Chondrocyte (in vitro differentiated cells): ENCODE measurements at places on chromosomes 3 and 15.

DNA sequence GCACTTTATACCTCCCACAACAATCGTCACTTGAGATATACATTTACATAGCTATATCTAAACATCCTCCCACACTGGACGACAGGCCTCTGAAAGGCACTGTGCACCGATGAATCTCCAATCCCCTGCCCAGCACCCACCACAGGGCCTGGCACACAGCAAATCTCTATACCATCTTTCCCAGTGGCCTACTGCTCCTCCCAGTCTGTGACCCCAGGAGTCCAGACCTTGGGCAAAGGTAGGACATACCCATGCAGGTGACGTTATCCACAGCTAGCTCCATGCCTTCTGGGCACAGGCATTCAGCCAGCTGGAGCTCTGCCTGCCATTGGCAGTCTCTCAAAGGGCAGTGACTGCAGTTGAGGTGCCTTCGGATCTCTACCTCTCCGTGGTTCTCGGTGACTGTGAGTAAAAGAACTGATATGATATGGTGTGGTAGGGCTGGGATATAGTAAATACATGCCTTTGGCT is 5.8 kb downstream of the LTK start:
- no peak for DNase-seq

DNA sequence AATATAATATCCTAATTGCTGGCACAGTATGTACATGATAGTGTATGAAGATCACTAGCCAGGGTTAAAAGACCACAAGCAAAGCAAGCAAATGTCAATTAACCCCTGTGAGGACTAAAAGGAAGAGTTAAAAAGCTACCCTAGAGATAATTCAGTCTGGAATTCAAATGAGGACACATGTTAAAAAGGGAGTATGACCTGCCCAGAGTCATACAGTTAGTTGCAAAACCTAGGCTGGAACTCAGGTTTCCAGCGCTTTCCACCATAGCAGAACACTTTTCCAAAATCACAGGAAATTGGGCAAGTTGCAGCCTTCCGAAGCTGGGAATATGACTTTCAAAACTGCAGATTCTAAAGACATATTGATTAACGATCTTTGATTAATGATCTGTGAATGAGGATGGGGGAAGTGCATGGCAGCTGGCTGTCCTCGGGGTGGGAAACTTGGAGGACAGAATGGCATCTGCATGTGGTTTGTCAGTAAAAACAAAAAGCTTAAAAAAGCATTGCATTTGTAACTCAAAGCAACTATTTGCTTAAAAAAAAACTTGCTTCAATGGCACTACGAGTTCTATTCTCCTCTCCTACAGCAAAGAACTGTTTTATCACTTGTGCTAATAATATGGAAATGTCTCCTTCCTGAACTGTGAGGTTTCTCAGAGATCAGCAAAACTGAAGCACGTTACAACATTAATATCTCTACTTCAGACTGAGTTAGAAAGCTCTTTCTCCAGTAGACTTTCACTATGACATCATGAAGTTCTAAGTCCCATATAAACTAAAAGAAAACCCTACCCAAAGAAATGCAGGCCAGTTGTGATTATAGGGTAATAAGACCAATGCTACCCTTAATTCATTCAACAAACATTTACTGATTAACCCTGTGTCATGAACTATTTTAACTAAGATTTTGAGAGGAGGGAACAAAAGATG is 46.2 kb downstream of the IGSF11 start:
- no peak for DNase-seq

DNA sequence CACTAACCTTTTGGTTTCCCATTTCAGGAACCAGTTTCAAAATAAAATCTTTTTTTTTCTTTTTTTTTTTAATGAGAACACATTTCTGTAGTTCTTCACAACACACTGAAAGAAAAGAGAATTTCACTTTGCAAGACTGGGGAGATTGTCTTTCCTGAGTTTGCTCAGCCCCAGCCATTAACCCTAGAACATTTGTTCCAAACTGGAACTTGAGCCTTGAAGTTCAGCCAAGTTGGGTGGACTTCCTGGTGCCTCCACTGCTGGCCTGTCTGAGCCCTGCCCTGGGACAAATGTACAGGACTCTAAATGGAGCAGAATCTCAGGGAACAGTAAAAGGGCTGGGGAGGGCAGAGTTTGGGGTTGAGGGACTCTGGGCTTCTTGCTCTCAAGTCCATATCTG is 196.4 kb upstream of the LPP start:
- DNase-seq: no peak

DNA sequence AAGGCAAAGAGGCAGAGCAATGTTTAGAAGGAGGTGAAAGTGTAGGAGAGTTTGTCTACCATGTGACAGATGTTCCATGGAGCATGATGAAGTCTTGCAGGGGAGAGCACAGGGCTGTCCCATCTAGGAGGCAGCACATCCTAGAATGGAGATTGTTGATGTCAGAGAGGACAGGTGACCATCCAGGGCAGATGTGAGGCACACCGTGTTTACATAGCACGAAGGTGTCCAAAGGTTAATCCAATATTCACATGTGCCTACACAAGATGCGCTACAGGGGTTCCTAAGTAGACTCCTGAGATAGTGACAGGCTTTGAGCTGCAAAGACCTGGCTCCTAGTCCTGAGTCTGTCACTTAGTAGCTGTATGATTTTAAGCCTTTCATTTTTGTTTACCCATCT is 219.3 kb upstream of the SLCO3A1 start:
- DNase-seq: no peak

DNA sequence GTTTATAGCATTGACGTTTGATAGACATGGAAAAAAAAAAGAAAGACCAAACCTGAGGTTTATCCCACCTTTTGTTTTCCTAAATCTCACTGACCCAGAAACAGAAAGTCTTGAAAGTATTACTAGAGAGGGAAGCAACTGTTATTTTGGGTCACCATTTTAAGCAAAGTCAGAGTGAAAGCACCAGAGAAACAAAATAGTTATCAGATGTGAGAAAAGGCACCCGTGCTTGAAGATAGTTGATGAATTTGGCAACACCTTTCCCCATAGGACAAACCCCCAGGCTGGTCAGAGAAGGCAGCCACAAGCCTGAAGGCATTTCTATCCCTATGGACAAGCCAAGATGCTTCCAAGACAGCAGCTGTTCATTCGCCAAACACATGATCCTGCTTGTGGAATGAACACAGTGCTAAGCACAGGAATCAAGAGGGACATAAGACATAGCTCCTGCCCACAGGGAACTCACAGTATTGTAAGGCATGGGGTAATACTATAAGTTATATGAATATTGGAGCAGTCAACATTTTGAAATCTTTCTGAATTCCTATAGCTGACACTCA is 170.9 kb downstream of the ERC2 start:
- no peak for DNase-seq

GRCh38 chr3:16608816-16609215 is 3.6 kb upstream of the DAZL start:
- DNase-seq: no peak
